ENCODE measurements at places on chromosomes 4 and X. TPM values are rescaled to one million over a fixed set of nuclear protein-coding genes. Genes with fewer than 3 reads are reported as not detected.

DNA sequence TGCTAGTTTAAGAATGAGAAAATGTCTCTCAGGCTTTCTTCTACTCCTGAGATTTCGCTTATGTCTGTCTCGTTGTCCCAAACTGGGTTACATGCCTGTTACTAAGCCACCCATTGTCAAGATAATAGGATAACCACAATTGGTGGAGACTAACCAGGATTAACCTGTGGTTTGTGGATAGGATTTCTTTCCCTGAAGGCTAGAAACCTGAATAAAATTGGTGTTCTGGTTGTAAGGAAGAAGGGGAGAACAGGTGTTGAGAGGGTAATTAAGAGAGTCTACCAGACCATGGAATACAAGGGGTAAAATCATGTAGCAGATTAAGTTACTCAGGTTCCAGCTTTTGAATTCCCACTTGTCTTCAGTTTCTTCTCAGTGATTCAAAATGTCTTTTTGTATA, 225.4 kb downstream of the CPE start:
- no peak for DNase-seq

- no peak for DNase-seq
These were observed 16.7 kb downstream of the ABLIM2 start for GRCh38 chr4:8141935-8142334.

DNA sequence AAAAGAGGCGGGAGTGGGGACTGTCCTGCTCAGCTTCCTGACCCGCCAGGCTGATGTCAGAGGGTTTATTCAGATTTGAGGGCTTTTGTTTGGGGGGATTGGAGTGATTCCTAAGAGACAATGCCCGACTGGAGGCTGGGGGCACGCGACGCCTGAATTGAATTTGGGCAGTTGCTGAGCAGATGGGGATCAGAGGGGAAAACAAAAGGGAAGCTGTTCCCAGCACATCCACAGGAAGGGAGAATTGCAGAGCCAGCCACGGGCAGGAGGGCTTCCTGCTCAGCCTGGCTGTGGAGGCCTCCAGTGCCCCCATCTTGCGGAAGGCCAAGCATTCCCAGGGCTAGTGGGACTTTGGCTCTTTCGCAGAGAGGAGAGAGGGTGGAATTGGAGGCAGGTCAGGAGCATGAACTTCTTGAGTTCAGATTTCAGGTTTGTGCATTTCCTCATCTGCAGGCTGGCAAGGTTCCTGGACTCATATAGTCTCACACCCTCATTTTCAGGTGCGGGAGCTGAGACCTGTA, 162.8 kb downstream of the NHS start:
- DNase-seq, result no peak

DNA sequence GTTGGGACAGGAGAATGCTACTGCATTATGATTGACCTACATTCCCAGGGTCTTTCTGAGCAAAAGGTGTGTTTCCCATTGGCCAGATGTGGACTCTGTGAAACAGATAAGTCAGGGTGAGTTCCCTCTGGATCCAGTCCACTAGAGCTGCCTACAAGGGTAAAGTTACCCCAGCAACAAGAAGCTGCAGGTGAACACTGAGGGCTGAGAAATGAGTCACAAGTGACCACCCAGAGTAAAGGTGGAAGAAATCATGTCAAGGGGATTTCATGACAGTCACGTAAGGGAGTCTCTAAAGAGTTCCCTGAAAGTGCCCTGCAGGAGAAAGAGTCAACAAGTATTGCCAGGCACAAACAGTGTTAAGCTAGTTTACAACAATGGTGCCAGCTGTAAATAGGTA, 16.3 kb downstream of the F8A1 start:
- no peak for DNase-seq

GRCh38 chr4:64216741-64217140, 192.5 kb downstream of the TECRL start:
- DNase-seq, result no peak

ARR3 gene
- total RNA-seq, result not detected

ABHD18 gene
- 8.6 TPM for total RNA-seq

DNA sequence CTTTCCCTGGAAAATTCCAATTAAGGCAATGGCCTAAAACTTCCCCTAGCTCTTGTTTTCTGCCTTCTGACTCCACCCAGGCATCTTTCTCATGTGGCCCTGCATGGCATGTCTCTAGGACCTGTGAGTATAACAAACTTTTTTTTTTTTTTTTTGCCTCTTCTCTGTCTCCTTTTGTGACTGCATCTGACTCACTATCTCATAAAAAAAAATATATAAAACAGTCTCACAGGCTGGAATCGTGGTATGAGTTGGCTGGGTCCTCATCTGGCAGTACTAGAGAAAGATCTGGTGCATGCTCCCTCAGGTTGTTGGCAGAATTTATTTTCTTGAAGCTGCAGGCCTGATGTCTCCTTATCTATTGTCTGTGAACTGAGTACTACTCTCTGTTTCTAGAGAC, 313.9 kb downstream of the TECRL start:
- no peak for DNase-seq

TLR2 gene
- 14.5 TPM for total RNA-seq

- DNase-seq, result no peak
These were observed 48.3 kb downstream of the USP9X start for GRCh38 chrX:41133551-41133950.

GRCh38 chrX:150410513-150410912, 47.4 kb downstream of the MAMLD1 start:
- no peak for DNase-seq

CT45A5 gene
- total RNA-seq, result not detected

GRCh38 chr4:110487873-110488272, 11.9 kb downstream of the ENPEP start:
- no peak for DNase-seq

- no peak for DNase-seq
These were observed at the start of gene HSD17B10 for GRCh38 chrX:53433651-53434639. Gene HSD17B10, minus strand, starts transcription at chrX:53434370. Its CDS starts 25 bp downstream, at chrX:53434345.

DNA sequence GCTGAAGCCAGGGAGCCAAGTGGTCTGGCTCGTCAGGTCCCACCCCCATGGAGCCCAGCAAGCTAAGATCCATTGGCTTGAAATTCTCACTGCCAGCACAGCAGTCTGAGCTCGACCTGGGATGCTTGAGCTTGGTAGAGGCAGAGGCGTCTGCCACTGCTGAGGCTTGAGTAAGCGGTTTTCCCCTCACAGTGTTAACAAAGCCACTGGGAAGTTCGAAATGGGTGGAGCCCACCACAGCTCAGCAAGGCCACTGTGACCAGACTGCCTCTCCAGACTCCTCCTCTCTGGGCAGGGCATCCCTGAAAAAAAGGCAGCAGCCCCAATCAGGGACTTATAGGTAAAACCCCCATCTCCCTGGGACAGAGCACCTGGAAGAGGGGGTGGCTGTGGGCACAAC, 353.8 kb downstream of the NAP1L3 start:
- no peak for DNase-seq

DNA sequence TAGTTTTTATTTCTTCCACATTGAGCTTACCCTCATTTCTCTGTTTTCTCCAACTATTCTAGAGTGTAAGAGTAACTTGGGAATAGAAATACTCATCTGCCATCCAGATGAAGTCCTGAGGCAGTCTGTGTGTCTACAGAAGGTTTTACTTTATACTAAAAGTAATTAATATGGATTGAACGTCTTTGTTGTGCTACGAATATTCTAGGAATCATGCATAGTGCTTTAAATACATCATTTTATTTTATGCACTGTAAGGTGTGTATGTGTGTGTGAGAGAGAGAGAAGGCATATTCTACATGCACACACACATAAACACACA, 305.7 kb downstream of the INPP4B start:
- no peak for DNase-seq

DNA sequence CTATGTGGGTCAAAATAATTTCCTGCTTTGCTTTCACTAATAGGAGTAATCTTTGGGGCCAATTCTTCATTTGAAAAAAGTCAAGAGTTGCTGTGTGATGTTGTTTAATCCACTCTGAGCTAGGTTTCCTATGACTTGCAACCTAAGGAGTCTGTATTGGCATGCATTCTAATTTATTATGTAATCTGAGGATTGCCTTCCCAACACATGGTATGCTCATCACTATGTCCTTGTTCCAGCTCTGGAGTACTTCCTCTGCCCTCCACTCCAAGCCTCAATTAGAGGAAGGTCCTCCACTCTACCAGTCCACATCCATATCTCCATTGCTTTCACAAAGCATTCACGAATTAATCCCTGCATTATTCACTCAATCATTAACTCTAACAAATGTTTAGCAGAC, 56.1 kb downstream of the PPP3CA start:
- DNase-seq, result no peak

DNA sequence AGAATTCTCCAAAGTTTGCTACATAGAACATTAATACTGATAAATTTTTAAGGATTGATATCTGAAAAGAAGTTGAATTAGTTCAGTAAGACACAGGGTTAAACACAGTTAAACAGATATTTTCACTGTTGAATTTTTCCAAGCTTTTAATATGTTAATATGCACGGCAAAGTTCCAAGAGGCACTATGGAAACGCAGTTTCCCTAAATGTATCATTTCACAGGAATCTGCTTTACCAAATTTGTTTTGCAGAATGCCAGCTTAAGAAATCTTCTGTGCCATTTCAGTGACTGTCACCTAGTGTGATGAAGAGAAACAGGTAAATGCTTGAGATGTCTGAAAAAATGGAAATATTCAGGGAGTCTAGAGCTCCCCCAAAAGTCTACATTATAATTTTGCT, 395.9 kb upstream of the GRIA3 start:
- no peak for DNase-seq

- no peak for DNase-seq
These were observed 1.1 kb upstream of the TRMT10A start for GRCh38 chr4:99564921-99565320.

All from vagina (tissue), 2 donors.